Heart left ventricle (tissue), 16 donors: ENCODE measurements at places on chromosomes 5 and 9. TPM values are rescaled to one million over a fixed set of nuclear protein-coding genes. Genes with fewer than 3 reads are reported as not detected.

NMUR2 gene
- total RNA-seq, result not detected

CRB2 gene
- not detected for total RNA-seq

SPINK6 gene
- not detected for total RNA-seq

PTPN3 gene
- 65.1 TPM for total RNA-seq

PKD2L2 gene
- 0.37 TPM for total RNA-seq

CDH9 gene
- not detected for total RNA-seq

FREM1 gene
- 1.8 TPM for total RNA-seq

SERF1B gene
- 41.8 TPM for total RNA-seq

SV2C gene
- total RNA-seq, result not detected

CBY3 gene
- not detected for total RNA-seq

BNC2 gene
- total RNA-seq, result 4.7 TPM

HTR4 gene
- total RNA-seq, result 0.27 TPM

PCAT7 gene
- not detected for total RNA-seq

WNT8A gene
- total RNA-seq, result not detected
